Pons (tissue), 1 donor: ENCODE measurements at places on chromosomes 6 and 20.

DNA sequence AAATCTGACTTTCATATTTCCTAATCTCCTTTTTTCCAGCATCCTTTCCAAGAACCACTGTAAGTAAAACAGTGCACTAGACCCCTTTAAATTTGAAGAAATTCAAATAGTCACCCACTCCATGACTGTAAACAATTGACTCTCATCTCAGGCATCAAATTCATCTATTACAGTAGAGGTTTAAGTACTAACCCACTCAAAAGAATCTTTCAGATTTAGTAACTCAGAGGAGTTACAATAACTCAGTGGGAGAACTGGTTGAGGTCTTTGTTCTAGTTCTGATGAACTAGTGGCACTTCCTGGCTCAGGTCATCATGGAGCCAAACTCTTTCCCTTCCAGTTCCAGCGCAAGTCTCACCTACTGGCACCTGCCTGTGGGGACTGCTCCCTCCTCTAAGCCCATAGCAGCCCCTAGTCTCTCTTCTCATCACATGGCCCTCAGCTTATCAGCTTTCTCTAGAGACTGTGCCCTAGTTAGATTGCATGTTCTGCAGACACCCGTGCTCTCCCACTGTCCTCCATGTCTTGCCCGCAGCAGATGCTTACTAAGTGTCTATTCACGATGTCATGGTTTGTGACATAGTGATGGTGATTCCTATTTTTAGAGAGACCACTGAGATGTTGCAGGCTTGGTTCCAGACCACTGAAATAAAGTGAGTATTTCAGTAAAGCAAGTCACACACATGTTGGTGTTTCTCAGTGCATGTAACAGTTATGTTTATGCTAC, 196.2 kb downstream of the TBC1D7 start:
- DNase-seq, result no peak

- no peak for DNase-seq
Measured at GRCh38 chr20:8156235-8157079, 24.4 kb downstream of the PLCB1 start.

GRCh38 chr20:60565083-60565482, 606.9 kb downstream of the CDH26 start:
- DNase-seq, result peak; percentile 6

- DNase-seq, result no peak
Measured at GRCh38 chr20:47032933-47033578, 138.4 kb downstream of the EYA2 start.

- DNase-seq, result no peak
Measured at GRCh38 chr6:48229841-48230240, 118.8 kb upstream of the PTCHD4 start.
